Activated CD4-positive, alpha-beta T cell treated with anti-CD3 and anti-CD28 coated beads, Interleukin-2, Interleukin-4, amounts not matched to agents 100 ng/mL and 50 ng/mL, durations not matched to agents 16 hours and 8 hours (primary cell): ENCODE measurements at places on chromosomes 6 and 20.

DNA sequence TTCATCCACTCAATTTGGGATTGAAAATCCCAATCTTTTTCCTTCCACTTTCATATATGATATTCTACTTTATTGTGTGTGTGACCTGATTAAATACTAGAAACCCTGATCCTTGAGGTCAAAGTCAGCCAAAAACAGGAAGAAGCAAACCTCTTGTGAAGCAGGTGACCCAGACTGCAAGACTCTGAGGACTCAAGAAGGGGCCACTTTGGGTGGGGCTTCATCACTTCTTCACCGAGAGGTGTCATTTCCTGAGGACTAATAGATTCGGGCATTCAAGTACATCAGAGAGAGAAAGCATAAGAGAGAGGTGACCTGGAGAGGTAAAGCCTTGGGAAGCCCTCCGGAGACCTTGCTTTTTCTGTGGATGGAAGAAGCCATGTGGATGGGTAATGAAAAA lies 129.0 kb downstream of the CFAP61 start:
- no peak for DNase-seq

DNA sequence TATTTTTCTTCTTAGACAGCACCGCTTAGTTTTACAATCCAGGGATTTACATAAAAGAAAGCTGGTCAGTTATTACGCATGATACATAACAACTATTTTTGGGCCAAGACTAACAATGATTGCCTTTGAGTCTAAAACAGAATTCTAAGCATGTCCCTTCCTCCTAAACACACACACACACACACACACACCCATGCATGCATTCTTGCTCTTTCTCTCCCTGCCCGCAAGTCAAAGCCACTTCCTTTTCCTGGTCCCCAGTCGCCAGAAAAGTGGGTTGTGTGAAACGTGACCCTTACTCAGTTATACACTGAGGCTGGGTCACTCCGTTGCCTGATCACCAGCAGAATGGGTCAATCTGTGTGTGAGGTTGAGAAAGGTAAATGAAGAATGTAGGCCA lies 31.4 kb downstream of the FYN start:
- peak; percentile 75 for DNase-seq

DNA sequence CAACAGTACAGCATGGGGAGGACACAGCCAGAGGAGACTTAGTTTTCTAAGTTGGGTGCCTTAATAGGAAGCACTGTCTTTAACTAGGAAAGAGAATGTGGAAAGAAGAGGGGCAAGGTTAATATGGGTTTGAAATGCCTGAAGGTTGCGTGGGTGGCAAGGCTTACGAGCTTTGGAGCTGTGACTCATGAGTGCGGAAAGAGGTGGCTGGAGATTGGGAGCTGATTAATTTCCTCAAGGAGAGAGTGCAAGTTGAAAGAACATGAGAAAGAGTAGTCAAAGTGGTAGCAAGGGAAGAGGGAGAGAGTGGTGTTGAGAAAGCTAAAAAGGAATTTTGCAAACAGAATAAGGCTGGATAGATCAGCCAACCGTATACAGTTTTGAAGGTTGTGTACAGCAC lies 315.1 kb upstream of the PRND start:
- no peak for DNase-seq

DNA sequence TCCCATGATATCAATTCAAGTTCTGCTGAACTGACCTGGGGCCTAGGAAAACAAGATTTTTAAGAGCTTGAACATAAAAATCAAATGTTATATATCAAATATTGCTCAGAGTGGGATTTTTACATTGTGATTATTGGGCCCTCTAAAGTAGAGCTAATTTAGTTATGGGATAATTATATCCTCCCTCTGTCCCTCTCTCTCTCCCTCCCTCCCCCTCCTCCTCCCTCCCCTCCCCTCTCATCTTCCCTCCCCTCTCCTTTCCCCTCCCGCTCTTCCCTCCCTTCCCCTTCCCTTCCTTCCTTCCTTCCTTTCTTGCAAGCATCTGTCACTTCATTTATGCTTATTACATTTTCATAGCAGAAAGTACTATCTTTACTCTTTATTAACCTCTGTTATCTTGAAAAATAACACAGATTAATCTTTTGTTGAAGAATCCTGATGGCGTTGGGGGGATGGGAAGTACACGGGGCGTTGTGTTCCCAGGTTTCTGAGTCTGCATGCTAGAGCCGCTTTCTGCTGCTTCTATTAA lies 32.8 kb downstream of the KIF25 start:
- no peak for DNase-seq

- no peak for DNase-seq
These were observed 30.1 kb downstream of the HDDC2 start for GRCh38 chr6:125271486-125272159.

DNA sequence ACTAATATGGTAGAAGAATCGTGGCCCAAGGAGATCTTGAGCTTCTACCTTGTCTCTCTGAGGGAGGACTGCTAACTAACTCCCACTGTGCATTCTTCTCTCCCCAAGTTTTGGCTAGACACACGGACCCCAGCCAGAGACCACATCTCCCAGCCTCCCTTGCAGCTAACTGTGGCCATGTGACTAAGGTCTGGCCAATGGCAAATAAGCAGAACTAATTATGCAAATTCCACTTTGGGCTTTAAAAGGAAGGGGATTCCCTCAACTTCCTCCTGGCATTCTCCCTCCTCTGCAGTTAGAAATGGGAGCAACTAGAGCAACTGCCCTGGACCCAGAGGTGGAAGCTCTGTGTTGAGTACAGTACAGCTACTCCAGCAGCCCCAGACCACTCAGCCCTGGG lies 15.4 kb downstream of the BPIFA2 start:
- DNase-seq, result no peak

- no peak for DNase-seq
These were observed 31.5 kb downstream of the AAR2 start for GRCh38 chr20:36267605-36268381.

- no peak for DNase-seq
These were observed 828 bp downstream of the ADGRB3 start for GRCh38 chr6:68635706-68636513.
